Fibroblast of skin of right biceps (primary cell): ENCODE measurements at places on chromosomes 2 and 18.

- no peak for DNase-seq
Observed at GRCh38 chr2:128612628-128613027, 294.0 kb upstream of the HS6ST1 start.

DNA sequence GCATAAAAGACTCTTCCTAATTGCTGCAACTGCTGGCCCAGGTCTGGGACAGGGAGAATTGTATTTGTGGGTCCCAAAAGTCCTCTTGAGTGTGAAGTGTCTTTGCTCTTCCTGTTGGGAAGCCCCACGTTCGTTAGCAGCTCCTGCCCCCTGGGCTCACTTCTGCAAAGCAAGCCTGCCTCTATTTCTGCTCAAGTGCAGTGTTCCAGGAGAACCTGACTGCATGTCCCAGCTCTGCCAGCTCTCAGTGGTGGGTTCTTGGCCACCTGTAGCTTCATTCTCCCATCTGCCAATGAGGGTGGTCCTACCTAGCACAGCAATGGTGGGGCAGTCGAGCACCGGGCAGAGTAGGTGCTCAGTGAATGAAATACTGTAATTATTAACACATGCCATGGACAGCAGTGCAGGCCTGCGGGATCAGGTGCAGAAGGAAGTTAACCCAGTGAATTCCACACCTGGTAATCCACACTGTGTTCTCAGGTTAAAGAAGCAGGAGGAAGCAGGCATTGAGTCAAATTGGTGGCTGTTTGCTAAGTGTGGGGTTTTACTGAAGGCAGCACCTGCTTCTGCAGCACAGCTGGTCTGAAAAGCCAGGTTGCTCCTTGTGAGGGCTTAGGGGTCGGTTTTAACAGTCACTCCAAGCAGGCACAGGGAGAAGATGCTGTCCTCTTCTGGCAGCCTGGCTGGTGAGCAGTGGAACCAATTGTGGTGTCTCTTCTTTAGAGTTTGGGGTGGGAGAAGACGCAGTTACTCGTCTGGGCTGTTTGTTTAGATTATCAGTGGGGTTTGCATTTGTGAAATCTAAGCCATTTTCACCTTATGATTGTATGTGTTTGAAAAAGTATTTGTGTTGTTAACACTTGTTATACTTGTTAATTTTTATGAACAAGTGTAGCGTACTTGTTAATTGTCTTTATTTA is 54.3 kb downstream of the DGKD start:
- no peak for DNase-seq

DNA sequence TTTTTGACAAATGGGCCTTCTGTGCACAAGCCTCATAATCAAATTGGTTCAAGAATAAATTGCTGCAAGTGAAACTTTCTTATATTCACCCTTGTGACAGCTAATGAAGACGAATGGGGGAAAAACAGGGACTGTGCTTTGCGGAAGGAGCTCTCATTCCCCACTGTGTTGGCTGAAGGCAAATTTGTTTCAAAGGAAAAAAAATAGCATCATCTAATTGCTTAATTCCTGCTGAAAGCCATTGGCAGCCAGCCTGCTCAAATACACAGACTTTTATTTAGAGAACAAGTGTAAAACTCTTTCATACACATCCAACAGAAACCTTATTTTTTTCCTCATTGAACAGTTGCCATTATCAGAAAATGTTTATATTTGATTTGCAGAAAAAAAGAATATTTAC is 172.3 kb downstream of the ARL6IP6 start:
- DNase-seq = no peak

DNA sequence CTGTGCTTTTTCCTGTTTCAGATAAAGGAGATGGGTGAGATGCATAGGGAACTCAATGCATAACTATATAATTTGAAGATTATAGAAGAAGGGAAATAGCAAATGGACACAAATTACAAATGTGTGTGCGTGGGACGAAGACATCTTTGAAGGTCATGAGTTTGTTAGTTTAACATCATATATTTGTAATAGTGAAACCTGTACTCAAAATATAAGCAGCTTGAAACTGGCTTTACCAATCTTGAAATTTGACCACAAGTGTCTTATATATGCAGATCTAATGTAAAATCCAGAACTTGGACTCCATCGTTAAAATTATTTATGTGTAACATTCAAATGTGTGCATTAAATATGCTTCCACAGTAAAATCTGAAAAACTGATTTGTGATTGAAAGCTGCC is 16.4 kb upstream of the MSH2 start:
- DNase-seq = no peak

- DNase-seq = peak; percentile 84
Observed at GRCh38 chr2:159071190-159071915, 102.9 kb downstream of the TANC1 start.
